Choroid plexus epithelial cell (primary cell): ENCODE measurements at places on chromosomes 3 and 15.

GRCh38 chr15:90873998-90874605 is 5.7 kb downstream of the FURIN start:
- DNase-seq = peak; percentile 28

- DNase-seq = no peak
Measured at GRCh38 chr3:62699728-62700127, 175.5 kb downstream of the CADPS start.

- DNase-seq = peak; percentile 53
Measured at GRCh38 chr3:55746808-55747413, 259.8 kb upstream of the WNT5A start.

DNA sequence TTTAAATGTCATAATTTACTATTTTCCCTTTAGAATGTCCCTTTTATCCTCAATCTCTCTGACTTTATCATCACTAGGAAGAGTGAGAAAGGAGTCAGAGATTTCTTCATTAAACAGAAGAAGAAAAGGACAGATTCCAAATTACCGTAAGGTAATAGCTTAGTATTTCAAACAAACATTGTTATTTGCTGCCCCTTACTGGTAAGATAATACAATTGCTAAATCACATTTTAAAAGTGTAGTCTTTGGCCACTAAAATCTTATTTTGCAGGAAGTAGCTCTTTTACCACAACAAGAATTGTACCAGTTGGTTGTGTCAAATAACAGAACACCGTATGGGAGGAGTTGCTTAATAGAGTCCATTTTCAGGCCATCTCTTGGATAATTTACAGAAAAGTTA is 53.7 kb downstream of the CGGBP1 start:
- peak; percentile 67 for DNase-seq

DNA sequence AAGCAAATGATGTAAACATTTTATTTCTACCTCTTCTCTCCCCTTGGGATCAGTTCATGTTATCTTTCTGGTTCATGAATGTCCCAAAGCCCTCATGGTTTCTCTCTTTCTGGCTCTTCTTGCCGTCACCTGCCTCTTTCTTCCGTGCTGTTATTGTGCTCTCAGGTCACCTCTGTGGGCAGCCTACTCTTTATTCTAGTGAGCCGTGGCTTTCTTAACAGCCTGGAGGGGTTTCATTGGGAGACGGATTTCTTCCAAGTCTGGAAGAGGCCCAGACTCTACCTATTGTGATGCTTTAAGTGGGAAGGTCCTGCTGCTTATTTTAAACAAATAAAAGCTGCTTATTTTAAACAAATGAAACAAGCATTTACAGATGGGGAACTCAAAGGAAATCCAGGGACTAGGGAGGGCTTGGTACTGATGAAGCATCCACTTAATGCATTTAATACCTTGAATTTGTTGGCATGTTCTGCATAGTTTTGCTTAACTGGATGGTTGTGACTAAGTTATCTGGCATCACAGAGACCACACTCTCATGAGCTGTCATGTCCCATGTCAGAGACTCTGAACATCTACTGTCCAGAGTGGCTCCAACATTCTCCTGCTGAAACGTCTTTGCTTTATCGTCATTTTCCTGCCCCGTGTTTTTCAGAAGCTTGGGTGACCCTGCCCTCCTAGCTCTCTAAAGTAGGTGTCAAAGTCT is 443.3 kb downstream of the GABRG3 start:
- DNase-seq = peak; percentile 13

DNA sequence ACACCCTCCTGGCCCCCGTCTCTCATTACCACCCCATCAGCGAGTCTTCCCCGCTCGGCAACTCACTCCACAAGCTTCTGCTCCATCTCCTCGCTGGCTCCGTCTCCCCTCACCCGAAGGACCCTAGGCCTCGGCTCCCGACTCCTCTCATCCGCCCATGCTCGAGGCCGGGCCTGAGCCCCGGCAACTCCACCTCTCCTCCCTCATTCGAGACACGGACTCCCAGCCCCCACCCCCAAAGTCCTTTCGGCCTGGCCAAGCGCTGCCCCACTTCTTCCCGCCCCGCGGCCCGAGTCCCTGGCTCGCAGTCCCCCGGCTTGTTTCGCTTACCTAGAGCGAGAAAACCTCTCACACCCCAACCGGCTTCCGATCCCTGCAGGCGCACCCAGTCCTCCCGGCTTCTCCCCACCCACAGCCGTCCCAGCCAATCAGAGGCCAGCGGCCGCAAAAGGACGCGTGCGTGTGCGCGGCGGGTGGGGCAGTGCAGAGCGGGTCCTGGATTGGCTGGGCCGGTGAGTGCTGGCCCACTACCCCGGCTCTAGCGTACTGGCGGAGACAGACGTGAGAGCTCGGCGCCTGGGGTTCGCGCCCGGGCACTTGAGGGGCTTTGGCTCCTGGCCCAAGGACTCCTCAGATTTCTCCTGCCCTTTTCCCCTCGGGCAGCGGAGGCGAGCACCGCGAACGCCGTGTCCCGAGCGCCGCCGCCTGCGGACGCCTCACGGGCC is at the start of gene HIGD1A:
HIGD1A (minus strand) TSS at position 385 of the 725 bp plus-strand sequence. CDS start 10,237 bp downstream, outside the sequence.
- DNase-seq = peak; percentile 96

DNA sequence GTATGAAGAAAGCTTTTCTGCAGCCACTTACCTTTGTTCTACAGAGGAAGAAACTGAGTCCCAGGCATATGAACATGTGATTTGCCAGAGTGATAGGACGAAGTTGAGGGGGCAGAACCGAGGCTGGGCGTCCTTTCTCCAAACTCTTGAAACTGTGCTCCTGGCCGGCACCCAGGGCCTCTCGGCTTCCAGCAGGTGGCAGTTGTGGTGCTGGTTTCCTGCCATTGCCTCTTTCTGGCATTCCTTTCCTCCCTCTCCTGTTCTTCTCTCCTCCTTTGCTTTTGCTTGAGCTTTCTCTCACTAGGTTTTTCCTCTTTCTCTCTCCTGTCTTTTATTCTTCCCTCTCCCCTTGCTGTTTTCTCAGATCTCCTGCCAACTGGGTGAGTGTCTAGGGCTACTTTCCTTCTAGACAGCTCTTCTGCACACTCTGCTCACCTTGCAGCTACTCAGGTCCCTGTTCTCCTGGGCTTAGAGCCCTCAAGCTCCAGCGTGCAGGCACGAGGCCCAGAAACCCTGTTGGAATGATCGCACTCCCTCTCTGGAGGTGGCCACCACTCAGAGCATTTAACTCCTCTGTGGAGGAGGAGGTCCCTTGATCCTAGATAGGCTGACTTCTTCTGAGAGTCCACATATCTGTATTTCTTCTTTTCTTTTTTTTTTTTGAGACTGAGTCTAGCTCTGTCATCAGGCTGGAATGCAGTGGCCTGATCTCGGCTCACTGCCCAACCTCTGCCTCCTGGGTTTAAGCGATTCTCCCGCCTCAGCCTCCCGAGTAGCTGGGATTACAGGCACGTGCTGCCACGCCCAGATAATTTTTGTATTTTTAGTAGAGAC is 26.2 kb downstream of the TRAK1 start:
- DNase-seq = peak; percentile 81

DNA sequence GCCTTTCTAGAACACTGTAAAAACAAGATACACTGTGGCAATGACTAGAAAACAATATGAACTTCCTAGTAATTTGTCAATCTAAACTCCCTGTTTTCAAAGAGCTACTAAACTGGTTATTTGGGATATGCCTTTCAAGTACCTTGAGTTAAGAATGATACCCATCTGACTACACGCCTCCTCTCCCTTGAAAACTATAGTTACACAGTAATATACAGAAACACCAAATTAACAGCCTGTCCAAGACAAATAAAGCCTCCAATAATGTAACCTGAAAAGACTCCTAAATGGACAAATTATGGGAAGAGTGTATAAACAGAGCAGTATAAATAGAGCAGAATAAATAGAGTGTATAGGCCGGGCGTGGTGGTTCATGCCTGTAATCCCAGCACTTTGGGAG is 70.1 kb downstream of the SMARCC1 start:
- DNase-seq = no peak

DNA sequence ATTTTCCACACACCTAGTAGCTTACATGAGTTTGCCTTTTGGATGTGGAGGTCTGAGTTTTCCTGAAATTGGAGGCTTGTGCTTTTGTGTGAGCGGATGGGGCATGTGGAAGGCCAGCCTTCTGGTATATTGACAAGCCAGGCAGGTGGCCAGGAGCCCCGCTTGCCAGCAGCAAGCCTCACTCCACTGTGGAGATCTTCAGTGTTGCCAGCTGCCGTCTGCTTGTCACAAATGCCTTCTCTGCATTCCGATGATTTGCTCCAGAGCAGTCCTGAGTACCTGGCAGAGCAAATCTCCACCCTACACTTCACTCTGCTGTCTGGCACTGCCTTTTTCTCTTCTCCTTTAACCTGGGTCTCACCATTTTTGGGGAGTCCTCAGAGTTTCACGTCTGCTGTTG is 29.1 kb upstream of the CHST2 start:
- DNase-seq = no peak

DNA sequence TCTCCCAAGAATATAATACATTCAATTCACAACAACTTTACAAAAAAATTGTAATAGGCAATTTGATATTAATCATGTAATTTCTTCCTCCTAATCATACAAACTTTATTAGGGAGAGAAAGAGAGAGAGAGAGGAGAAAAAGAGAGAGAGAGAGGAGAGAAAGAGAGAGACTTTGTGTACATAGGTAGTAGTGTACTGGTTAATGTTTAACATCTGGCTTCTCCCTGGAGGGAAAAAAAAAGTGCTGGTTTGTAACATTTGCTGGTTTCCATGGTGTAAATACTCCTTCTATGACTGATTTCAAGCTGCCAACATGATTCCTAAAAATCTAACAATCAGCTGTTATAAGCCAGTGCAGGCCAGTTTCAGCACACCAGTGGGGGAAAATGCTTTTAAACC is 98.0 kb upstream of the ARHGEF26 start:
- DNase-seq = no peak

DNA sequence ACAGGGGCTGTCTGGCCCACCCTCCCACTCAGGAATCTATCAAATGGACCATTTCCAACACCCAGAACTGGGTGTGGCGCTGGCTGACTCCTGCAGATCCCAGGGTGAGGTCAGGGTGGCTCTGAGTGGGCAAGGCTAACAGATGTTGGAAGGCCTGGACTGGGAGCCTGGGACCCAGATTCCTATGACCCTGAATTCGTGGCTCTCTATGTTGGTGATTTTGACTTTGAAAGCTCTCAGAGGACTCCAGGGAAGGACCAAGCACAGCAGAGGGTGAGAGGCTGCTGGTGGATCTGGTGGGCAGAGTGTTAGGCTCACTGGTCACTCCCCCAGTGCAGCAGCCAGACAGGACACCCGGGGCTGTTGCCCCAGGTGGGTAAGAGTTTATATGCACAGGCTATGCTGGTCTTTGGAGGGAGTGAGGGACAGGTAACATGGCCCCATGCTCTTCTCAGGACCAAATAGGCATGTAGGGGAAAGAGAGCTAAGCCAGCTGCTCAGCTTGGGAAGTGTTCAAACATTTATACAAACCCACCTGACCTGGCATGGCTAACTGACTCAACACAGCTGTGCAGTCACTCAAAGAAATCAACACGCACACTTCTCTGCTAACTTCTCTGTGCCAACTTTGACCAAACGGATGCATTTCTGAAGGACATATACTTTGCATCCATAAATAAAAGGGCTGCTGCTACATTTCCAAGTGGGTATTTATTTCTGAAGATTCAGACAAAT is 62.6 kb upstream of the RAB6B start:
- DNase-seq = no peak

DNA sequence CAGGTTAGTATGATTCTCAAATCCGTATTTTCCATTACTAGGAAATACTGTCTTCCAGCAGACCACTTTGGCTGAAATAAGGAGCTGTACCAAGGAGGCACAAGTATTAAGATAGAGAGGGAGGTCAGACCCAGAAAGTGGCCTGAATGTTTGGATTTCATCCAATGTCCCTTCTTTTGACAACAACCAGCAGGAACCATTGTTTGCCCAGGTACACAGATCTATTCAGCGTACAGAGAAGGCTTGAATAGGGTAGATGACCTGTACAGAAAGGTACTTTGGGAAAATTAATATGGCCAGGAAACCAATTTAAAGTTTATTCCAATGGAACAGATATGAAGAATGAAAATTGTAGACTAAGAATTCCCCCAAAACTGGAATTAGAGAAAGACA is 12.6 kb downstream of the MTHFS start:
- DNase-seq = no peak

GRCh38 chr3:8070011-8070410 is 431.6 kb upstream of the LMCD1 start:
- DNase-seq = peak; percentile 4

GRCh38 chr3:45782381-45782780 is 14.0 kb downstream of the SLC6A20 start:
- no peak for DNase-seq

DNA sequence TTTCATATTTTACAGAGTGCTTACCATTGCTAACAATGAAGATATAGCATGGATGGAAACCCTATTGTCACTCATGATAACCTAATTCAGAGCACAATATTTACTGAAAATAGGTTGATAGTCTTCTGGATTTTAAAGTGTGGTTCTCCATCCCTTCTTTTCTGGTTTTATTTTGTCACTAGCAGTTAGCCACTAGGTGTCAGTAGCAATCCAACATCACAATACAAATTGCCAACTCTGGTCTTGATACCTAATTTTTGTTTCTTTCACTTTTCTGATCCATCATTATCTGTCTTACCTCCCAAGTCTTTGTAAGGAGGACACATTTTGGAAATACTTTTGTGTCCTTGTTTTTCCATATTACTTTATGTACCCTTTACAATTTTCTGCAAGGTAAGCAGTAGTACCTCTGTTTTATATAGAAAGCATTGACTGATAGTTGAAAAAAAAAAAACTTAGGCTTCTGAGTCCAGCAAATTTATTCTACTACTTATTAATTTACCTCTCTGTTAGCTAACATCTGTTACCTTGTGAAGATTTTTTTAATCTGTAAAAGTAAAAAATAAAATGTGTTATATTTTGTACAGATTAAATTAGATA is 28.3 kb upstream of the CRYBG3 start:
- peak; percentile 81 for DNase-seq

DNA sequence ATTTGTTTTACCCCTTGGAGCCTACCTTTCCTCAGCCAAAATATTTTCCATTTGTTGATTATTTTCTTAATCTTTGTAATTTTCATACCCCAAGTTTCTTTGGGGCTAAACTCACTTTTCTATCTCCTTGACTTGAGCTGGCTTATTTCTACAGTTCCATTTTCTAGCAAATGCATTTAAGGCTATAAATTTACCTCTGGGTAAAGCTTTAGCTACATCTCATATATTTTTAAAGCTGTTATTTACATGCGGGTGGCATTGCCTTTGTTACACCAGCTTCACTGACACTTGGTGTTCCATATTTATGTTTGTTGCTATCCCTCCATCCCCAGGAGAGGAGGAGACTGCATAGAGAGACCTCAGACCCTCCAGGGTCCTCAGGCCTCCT is 136.3 kb downstream of the NUP210 start:
- DNase-seq = no peak

GRCh38 chr15:40466426-40467260 is 4.1 kb upstream of the CHST14 start:
- no peak for DNase-seq

DNA sequence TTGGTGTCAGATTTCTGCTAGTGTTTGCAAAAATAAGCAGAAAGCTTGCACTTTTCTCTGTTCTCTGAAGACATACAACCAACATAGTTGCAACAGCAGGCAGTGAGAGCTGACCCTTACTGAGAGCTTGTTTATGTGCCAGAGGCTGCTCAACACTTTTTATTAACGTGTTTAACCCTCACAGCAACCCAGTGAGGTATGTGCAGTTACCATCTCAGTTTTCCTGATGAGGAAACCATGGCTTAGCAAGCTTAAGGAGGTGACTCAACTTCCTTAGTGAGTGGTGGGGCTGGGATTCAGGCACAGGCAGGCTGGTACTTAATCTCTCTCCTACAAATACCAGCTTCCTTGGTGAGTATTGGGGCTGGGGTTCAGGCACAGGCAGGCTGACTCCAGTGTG is 158.1 kb upstream of the CTDSPL start:
- peak; percentile 63 for DNase-seq
